ENCODE measurements at places on chromosomes 13 and 19. TPM values are rescaled to one million over a fixed set of nuclear protein-coding genes. Genes with fewer than 3 reads are reported as not detected.

DNA sequence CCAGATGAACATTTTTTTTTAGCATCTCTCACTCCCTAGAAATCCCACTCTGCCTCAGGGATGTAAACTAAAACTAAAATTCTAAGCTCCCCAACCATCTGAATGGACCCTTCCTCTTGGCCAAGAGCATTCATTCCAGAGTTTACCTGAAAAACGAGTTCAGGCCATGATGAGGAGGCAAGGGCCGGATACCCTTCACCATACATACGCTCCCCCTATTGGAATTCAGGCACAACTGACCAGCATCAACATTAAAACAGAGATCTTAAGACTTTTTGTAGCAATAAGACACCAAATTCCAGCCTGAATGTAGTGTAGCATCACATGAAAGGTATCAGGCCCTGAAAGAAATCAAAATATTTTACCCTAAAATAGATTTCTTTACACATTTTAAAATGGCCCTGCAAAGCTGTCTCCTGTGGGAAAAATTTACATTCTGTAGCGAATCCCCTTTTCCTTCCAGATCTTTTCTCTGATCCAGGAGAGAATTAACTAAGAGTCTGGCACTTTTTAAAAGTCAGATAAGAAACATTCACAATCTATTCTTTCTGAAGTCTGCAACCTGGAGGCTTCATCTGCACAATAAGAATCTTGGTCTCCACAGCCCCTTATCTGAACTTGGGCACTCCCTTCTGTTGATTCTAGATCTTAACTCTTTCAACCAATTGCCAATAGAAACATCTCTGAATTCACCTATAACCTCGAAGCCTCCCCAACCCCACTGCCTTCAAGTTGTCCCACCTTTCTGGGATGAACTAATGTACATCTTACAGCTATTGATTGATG is 888.5 kb downstream of the UQCRFS1 start:
- no peaks in the 10 kb centered on the region for H3K4me1 ChIP-seq
- H3K27ac ChIP-seq = no peak overlapping the region
- no peaks in the 10 kb centered on the region for H3K27me3 ChIP-seq
- no peak for DNase-seq
- H3K36me3 ChIP-seq = no peaks in the 10 kb centered on the region

GRCh38 chr19:20171285-20171684 is 4.3 kb downstream of the ZNF486 start:
- no peak overlapping the region for H3K4me3 ChIP-seq
- no peak overlapping the region for H3K27ac ChIP-seq
- no peaks in the 10 kb centered on the region for H3K27me3 ChIP-seq
- no peaks in the 10 kb centered on the region for H3K36me3 ChIP-seq
- no peaks in the 10 kb centered on the region for H3K4me1 ChIP-seq

GRCh38 chr19:8695911-8696310 is 2.7 kb downstream of the ACTL9 start:
- DNase-seq = no peak
- no peaks in the 10 kb centered on the region for H3K27me3 ChIP-seq
- no peak overlapping the region for H3K27ac ChIP-seq
- no peak overlapping the region for H3K4me3 ChIP-seq

GRCh38 chr13:83943530-83944279 is 61.4 kb upstream of the SLITRK1 start:
- H3K27ac ChIP-seq = no peak overlapping the region
- DNase-seq = no peak
- H3K27me3 ChIP-seq = no peaks in the 10 kb centered on the region
- H3K4me3 ChIP-seq = no peak overlapping the region

DNA sequence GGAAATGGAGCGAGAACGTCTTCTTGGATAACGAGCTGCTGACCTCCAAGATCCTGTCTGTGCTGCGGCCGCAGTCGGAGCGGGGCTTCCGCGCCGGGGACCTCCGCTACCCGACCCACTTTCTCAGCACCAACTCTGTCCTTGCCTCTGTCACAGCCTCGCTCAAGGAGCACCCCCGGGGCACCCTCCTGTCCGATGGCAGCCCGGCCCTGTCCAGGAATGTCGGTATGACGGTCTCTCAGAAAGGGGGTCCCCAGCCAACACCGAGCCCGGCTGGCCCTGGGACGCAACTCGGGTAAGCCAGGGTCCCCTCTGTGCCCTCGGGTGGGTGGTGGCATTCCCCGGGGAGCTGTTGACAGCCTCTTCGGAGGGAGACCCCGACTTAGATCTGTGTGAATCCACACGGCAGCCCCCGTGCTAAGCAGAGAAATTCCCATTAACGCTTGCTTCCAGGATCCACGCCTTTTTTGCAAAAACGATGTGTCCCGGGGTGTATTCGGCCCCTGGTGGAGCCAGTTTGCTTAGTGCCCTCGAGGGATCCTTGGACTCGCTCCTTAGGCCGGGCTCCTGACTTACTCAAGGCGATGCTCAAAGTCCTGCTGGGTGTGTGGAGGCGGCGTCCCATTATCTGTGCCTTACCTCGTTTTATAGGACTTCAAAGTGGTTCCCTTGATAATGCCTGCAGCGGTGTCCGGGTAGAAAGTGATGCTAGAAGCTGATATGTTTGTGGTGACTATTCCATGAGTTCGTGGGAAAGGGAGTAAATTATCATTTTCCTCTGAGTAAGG is 48.5 kb downstream of the PEX11G start:
- no peak overlapping the region for H3K4me3 ChIP-seq
- no peak overlapping the region for H3K27ac ChIP-seq
- peaks cover 6% of the 10 kb centered on the region for H3K36me3 ChIP-seq
- no peaks in the 10 kb centered on the region for H3K27me3 ChIP-seq
- no peak for DNase-seq
- H3K4me1 ChIP-seq = no peaks in the 10 kb centered on the region

GRCh38 chr13:64538711-64539110 is 2691.4 kb downstream of the PCDH9 start:
- H3K36me3 ChIP-seq = no peaks in the 10 kb centered on the region
- no peak overlapping the region for H3K27ac ChIP-seq
- H3K4me3 ChIP-seq = no peak overlapping the region
- no peaks in the 10 kb centered on the region for H3K4me1 ChIP-seq

- no peak overlapping the region for H3K4me3 ChIP-seq
- H3K36me3 ChIP-seq = no peaks in the 10 kb centered on the region
- peaks cover 25% of the 10 kb centered on the region for H3K4me1 ChIP-seq
- H3K27me3 ChIP-seq = no peaks in the 10 kb centered on the region
- H3K27ac ChIP-seq = no peak overlapping the region
- no peak for DNase-seq
Observed at GRCh38 chr19:2978772-2979171, 1.4 kb downstream of the TLE6 start.

The ATXN8OS gene
- total RNA-seq = not detected

- DNase-seq = no peak
- H3K27me3 ChIP-seq = no peaks in the 10 kb centered on the region
- peaks cover 60% of the 10 kb centered on the region for H3K36me3 ChIP-seq
Observed at GRCh38 chr19:3653865-3654513, 27.4 kb upstream of the CACTIN start.

DNA sequence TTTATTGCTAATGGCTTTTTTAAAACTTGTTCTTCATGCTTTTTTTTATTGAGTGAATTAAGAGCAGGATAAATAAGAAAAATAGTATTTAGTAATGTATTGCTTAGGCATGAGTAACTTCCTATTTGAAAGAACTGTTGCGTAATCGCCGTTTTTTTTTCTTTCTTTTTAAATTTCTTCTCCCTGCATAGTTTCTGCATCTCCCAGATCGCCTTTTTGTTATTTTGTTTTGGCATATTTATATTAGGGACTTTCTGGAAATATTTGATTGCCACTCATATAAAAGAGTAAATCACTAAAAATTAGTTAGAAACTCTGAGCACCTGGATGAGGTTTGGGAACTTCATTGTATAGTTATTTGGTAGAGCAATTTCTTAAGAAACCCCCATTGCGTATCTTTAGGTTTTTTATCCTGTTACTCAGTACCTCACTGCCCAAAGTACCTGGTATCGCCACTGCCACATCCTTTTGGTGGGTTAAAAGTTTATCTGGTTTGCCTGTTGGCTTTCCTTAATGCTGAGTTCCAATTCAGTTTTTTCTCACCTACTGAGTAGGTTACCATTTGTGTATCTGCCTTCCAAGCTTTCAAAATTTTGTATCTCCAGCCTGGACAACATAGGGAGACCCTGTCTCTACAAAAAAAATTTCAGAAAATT is 36.2 kb upstream of the LPAR6 start:
- H3K36me3 ChIP-seq = peaks cover 3% of the 10 kb centered on the region
- H3K27ac ChIP-seq = no peak overlapping the region
- H3K4me3 ChIP-seq = no peak overlapping the region
- peaks cover 3% of the 10 kb centered on the region for H3K4me1 ChIP-seq
- no peaks in the 10 kb centered on the region for H3K27me3 ChIP-seq

The CEBPA gene
- total RNA-seq = 7.7 TPM

DNA sequence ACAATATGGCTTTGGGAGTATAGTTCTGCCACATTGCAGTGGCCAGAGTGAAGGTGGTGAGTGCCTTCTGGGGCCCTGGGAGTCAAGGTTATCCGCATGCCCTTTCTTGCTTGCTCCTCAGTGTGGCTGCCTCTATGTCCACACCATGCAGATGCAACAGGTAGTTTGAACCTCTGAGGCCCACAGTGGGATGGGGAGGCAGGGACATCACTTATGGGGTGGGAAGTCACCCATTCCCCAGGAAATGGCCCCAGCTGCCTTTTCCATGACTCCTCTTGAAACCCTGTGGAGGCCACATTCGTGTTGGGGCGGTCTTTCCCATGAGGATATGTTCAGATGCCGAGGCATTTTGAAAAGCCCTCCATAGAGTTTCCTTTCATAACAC is 20.0 kb upstream of the ALOX5AP start:
- no peaks in the 10 kb centered on the region for H3K36me3 ChIP-seq
- no peak overlapping the region for H3K27ac ChIP-seq

DNA sequence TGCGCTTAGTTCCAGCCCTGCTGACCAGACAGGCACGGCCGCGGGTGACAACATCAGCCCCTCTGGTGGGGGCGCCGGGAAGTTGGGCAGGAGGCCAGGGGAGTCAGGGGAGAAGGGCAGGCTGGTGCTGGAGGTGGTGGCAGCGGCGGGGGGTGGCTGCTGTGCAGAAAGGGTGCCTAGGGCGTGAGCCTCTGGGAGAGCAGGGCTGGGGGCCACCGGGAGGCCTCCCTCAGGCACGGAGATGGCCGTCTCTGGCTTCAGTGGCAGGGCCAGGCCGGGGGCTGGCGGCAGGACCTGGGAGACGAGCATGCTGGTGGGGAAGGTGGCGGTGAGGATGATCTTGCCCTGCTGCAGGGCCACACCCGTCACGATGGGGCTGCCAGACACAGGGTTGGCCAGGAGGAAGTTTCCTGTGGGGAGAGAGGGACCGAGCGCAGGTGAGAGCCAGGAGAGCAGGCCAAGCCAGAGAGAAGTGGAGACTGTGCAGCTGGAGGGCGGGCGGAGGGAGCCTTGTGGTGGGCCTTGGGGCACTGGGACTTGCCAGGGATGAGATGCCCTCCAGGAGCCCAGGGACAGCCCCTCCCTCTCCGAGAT is 3.3 kb downstream of the SIX5 start:
- H3K27ac ChIP-seq = peak overlapping the region; percentile 95
- H3K27me3 ChIP-seq = no peaks in the 10 kb centered on the region
- H3K36me3 ChIP-seq = no peaks in the 10 kb centered on the region
- no peak for DNase-seq

DNA sequence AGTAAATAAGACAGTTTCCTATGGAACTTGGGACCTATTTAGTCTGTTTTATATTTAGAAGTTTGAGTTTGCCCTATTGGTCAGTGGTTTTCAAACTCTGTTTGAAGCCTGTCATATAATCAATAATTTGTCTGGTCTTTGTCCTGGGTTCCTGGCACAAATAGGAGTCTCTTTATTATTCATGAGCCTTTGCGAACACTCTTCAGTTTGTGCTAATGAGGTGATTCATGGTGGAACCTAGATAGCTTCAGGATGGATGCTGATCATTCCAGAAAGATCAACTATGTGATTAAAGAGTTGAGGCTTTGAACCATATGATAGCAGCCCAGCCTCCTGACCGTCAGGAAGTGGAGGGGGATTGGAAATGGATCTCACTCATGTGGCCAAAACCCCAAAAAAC is 10.0 kb upstream of the VWA8 start:
- H3K4me1 ChIP-seq = no peaks in the 10 kb centered on the region
- H3K36me3 ChIP-seq = no peaks in the 10 kb centered on the region
- H3K4me3 ChIP-seq = no peak overlapping the region
- DNase-seq = no peak

- no peak overlapping the region for H3K27ac ChIP-seq
- no peak for DNase-seq
- H3K36me3 ChIP-seq = no peaks in the 10 kb centered on the region
- no peaks in the 10 kb centered on the region for H3K4me1 ChIP-seq
- no peak overlapping the region for H3K4me3 ChIP-seq
- H3K27me3 ChIP-seq = peaks cover 43% of the 10 kb centered on the region
Observed at GRCh38 chr19:19217099-19217498, 5.3 kb downstream of the NCAN start.

- no peak overlapping the region for H3K27ac ChIP-seq
- H3K4me3 ChIP-seq = no peak overlapping the region
- H3K36me3 ChIP-seq = no peaks in the 10 kb centered on the region
Observed at GRCh38 chr13:36531746-36532486, 99.6 kb downstream of the CCNA1 start.

GRCh38 chr19:51323481-51324166 is 12.2 kb downstream of the IGLON5 start:
- H3K4me1 ChIP-seq = no peaks in the 10 kb centered on the region
- H3K27me3 ChIP-seq = peaks cover 49% of the 10 kb centered on the region
- no peak overlapping the region for H3K4me3 ChIP-seq

- no peaks in the 10 kb centered on the region for H3K36me3 ChIP-seq
- H3K27ac ChIP-seq = no peak overlapping the region
- H3K4me1 ChIP-seq = peaks cover 17% of the 10 kb centered on the region
- no peak for DNase-seq
- H3K27me3 ChIP-seq = no peaks in the 10 kb centered on the region
Observed at GRCh38 chr13:30303269-30303668, 4.1 kb downstream of the KATNAL1 start.

DNA sequence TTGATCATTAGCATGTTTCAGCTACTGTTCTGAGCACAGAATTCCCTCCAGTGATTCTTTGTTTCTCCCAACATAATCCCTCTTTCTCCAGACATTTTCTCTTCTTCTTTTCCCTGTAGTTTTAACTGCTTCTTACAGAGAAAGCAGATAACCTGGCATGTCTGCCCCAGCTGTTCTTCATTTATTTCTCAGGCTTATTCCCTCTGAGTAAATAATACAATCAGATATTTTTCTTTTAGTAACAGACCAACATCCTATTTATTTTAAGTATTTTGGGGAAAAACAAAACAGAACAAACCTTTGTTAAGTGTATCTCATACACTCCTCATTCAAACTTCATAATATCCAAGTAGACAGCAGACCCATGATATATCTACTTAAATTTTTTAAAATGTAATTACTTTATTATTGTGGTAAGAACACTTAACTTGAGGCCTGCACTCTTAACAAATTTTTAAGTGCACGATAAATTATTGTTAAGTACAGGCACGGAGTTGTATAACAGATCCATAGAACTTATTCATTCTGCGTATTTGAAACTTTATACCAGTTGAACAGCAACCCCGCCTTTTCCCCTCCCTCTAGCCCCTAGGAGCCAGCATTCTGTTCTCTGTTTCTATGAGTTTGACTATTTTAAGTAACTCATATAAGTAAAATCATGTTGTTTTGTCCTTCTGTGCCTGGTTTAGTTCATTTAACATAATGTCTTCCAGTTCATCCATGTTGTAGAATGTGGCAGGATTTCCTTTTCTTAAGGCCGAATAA is 540.0 kb downstream of the LMO7 start:
- H3K4me3 ChIP-seq = no peak overlapping the region
- H3K36me3 ChIP-seq = no peaks in the 10 kb centered on the region
- H3K4me1 ChIP-seq = no peaks in the 10 kb centered on the region
- no peak overlapping the region for H3K27ac ChIP-seq
- no peaks in the 10 kb centered on the region for H3K27me3 ChIP-seq
- no peak for DNase-seq

GRCh38 chr13:21318891-21319532 is 140.1 kb downstream of the ZDHHC20 start:
- H3K27me3 ChIP-seq = no peaks in the 10 kb centered on the region
- H3K36me3 ChIP-seq = no peaks in the 10 kb centered on the region
- no peak overlapping the region for H3K27ac ChIP-seq
- no peak overlapping the region for H3K4me3 ChIP-seq

The ZNF600 gene
- total RNA-seq = 1.7 TPM

The ZNF625 gene
- 0.36 TPM for total RNA-seq

The MBD3L3 gene
- total RNA-seq = not detected
